ENCODE measurements at places on chromosomes 4 and X.

DNA sequence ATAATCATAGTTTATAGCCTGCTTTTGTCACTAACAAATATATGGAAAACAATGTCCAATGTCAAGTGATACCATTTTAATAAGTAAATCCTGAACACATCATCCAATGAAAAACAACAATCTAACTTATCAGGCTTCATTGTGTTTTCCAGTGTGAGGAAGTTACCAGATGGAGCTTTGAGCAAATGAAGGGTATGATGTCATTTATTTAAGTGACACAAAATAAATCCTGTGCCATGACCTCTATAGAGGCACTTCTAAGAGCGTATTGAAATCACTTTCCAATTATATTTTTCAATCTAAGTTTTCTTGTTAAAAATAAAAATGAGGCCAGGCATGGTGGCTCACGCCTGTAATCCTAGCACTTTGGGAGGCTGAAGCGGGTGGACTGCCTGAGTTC is 48.2 kb upstream of the NMU start:
- no peak for DNase-seq

GRCh38 chr4:164828955-164829354 is 48.0 kb upstream of the APELA start:
- DNase-seq: no peak

DNA sequence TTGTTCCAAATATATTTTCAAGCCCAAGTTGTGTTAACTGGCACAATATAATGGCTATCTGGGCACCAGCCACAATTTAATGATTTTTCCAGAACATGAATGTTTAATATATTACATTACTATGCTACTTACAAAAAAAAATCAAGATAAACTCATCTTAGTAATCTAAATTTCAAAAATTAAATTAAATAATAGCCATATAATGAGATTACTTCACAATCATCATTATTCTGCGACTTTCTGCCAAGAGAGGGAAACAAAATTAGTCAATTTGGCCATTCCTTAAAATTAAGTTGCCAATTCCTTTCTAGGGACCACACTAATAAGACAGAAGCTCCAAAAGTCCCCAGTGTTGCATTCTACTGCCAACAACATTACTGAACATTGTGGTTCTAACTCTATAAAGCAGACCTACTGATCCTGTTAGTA is 7.5 kb downstream of the NEK1 start:
- DNase-seq: no peak

- no peak for DNase-seq
Observed at GRCh38 chr4:87835197-87835596, 2.4 kb downstream of the MEPE start.

DNA sequence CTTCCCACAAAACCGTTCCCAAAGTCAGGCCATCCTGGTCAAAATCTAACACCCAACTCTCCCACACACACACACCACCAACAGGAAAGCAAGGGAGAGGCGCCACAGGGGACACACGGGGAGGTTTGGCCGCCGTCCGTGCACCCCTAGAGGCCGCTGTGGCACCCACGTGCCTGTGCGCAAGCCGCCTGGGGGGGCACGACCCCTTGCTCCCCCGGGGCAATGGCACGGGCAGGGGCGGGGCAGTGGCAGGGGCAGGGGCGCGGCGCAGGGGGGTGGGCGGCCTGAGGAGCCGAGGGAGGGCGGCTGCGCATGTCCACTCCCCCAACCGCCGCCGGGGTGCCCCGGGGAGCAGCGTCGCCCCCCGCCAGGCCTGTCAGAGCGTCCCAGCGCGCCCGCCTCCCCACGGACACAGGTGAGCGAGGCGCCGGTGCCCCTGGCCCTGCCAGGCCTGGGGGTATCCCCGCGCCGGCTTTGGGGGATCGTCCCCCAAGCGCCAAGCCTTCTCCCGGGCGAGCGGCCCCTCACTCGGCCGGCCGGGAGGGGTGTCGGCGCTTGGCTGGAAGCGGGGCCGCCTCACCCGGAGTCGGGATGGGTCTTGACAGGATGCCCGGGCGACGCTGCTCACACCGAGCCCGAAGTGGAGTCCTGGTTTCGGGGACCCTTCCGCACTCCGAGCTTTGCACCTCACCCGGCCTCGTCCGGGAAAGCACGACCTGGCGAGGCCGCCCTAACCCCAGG is at the start of gene ERAS:
TSS of gene ERAS (plus strand) at position 379 of the 741 bp plus-strand sequence. CDS start 2,611 bp downstream, outside the sequence.
- no peak for DNase-seq

DNA sequence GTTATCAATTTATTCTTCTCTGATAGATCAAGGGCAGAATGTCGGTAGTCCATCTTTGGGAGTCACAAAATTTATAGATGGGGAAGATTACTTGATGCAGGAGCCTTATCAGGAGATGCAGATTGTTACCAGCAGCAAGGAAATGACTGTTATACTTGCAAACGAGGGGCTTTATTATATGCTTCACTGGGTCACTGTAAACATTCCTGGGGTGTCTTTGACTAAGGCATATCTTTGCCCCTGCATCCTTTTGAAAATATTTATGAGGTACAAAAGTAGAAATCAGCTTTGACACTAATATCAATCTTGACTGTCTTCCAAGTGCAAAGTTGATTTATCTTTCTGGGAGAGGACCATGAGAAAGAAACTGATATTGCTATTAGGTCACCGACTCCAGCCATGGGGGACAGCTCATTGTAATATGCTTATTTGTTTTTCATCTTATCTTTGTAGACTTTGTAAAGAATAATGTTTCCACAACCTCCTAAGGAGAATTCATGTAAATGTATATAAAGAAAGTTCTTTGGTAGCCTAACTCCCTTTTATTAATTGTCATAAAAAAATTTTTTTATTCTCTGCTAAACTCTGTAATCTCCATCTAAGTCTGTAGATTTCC is 177.3 kb upstream of the EMCN start:
- DNase-seq: no peak

DNA sequence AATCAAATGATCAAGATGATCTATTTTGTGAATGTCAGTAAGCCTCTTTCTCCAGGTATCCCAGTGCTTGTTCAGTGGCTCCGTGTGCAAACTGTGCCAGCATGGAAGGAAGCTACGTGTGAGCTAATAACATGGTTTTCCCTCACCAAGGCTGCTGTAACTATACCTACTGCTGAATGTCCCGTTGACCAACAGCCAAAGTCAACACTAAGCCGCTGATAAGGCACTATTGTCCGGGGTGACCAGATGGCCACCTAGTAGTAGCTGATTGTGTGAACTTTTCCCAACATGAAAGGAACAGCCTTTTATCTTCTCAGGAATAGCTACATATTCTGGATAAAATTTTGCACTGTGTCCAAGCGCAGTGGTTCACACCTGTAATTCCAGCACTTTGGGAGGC is 58.0 kb upstream of the ABCG2 start:
- DNase-seq: no peak

DNA sequence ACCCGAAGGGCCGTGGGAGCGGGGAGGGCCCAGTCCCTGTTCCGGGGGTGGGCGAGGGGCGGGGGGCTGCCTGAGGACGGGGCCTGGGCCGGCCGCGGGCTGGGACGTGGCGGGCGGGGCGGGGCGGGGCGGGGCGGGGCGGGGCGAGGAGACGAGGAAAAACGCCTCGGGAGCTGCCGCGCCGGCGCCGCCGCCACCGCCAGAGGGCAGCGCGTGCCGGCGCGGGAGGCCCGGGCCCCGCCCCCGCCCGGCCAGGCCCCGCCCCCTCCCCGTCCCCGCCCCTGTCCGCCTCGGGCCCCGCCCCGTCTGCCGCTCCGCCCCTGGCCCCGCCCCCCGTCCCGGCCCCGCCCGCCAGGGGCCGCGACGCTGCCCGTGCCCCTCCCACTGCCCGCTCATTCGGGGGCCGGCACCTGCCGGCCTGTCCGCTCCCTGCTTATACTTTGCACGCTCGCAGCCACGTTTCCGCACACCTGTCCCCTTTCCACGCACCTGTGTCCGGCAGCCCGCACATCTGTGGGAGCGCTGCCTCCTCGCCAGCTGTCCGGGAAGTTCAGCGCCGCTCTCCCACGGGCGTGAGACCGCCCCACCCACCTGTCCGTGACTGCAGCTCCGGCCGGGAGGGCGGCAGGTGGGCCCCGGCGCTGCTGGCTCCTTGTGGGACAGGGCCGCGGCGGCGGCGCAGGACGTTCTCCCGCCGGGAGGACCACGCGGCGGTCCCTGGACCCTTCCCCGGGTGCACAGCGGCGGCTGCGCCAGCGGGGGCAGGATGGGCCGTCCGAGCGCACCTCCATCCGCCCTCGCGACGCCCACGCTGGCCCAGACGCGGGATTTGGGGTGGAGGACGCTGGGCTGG is 1.7 kb upstream of the FGFRL1 start:
- DNase-seq: no peak

DNA sequence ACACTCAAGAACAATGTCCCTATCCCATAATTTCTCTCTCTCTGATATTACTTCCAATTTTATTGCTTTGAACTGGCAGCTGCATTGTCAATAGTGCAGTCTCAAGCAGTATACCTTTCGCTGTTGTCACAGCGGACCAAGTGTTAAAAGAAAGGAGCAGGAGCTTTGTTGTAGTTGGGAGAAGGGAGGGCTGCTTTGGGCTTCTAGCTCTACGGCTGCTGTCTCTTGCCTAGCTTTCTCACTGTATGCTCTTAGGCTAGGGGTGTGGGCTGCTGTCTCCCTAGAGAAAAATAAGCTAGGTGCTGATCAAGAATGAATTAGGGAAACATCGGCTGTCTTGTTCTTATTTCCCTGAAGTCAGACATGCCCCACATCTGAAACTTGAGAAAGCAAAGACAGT is 52.5 kb downstream of the TRPC5OS start:
- no peak for DNase-seq

GRCh38 chr4:56743550-56743949 is 62.5 kb upstream of the HOPX start:
- DNase-seq: no peak

DNA sequence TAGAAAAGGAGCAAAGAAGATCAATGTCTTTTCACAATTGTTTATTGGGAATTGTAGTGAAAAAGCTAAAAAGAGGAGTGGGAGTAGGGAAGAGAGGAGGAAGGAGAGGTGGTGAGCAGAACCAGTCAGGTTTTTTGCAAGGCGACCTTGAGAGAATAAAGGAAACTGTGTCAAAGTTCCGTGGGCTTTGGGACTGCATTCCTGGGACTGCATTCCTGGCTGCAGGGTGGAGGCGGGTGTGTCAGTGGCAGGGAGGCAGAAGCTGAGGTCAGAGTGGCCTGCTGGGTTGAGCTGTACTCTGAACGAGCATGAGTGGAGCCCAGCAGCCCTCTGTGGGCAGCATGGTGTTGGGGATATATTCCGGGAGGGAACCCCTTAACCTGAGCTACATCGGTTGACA is 66.8 kb upstream of the UCP1 start:
- DNase-seq: no peak

GRCh38 chrX:134658760-134659023 is 421 bp upstream of the PLAC1 start:
- no peak for DNase-seq

- DNase-seq: no peak
Observed at GRCh38 chr4:94208918-94209317, 1.3 kb downstream of the SMARCAD1 start.

DNA sequence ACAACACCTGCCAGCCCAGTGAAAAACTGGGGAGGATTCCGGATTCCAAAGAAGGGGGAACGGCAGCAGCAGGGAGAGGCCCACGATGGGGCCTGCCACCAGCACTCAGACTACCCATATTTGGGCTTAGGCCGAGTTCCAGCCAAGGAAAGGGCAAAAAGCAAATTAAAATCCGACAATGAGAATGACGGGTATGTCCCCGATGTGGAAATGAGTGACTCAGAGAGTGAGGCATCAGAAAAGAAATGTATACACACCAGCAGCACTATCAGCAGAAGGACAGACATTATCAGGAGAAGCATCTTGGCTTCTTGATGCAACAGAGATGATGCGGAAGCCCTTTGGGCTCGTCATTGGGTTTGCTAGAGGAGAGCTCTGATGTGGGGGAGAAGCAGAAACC is 62.4 kb downstream of the JADE1 start:
- DNase-seq: peak; percentile 38
